SJCRH30 (cell line): ENCODE measurements at places on chromosomes 3 and 15. TPM values are rescaled to one million over a fixed set of nuclear protein-coding genes. Genes with fewer than 3 reads are reported as not detected.

Gene STX19
- not detected in 2 replicates for total RNA-seq

GRCh38 chr15:65371976-65372786 lies 5.6 kb downstream of the IGDCC3 start:
- H3K4me1 ChIP-seq, result peaks cover 21% of the 10 kb centered on the region
- no peak for DNase-seq
- H3K4me3 ChIP-seq, result no peak overlapping the region
- H3K36me3 ChIP-seq, result no peaks in the 10 kb centered on the region

Gene TAMM41
- total RNA-seq, result 16.2 and 16.6 TPM in 2 replicates

DNA sequence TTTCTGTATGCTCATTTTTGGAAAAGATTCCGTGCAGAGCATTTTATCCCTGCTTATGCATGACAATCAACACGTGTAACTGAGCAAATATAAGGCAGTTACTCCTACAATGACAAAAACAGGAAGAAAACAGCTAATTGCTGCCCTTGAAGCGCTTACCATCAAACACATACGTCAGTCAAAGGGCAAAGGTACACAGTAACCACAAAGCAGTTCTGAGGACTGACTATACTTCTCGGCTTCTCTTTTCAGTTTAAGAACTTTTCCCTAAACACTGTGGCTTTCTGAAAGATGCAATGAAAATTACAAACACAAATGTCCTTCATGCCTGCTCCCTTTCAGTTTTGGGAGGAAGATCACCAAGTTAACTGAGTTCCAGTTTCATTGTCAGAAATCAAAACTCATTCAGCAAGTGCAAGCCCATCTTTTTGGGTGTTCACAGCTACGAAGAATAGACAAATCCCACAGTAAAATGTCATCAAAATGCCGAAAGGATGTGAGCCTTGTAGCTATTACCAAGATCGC lies 602.8 kb downstream of the FOXP1 start:
- peaks cover 12% of the 10 kb centered on the region; the same call in 1 of the 2 replicates for H3K36me3 ChIP-seq
- no peaks in the 10 kb centered on the region for H3K27me3 ChIP-seq
- no peak overlapping the region for H3K27ac ChIP-seq
- no peak overlapping the region for H3K4me3 ChIP-seq
- H3K4me1 ChIP-seq, result no peaks in the 10 kb centered on the region
- DNase-seq, result no peak

- no peak overlapping the region for H3K4me3 ChIP-seq
- H3K4me1 ChIP-seq, result no peaks in the 10 kb centered on the region
- DNase-seq, result no peak
- no peaks in the 10 kb centered on the region for H3K36me3 ChIP-seq
- H3K27ac ChIP-seq, result no peak overlapping the region
Measured at GRCh38 chr3:115685097-115685496, 61.8 kb downstream of the GAP43 start.

DNA sequence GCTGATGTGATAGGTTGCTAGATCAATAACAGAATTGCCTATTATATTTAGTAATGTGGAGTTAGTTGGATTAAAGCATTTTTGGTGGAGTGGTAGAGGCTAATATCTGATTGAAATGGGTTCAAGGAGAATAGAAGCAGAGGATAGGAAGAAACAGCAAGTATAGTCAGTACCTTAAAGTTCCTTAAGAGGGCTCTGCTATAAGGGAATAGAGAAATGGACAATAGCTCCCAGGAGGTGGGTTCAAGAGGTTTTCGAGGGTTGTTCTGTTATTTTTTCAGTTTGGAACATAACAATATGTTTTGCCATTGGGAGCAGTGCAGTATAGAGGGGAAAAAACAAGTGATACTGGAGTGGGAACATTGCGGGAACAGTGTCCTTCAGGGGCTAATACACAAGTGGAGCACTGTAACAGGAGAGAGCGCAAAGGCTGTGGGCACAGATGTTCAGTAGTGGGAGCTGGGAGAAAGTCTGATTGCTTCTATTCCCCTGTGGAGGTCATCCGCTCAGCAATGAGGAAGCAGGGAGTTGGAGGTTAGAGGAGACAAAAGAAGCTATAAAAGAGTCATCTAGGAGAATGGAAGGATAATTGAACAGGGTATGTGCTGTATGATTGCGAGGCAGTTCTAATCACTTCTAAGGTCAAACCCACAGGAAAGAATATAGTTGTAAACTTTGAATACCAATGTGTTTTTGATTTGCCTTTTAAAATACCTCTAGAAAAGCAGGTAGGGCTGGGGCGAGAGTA lies 3.3 kb downstream of the MRPS11 start:
- no peak overlapping the region for H3K27ac ChIP-seq
- no peaks in the 10 kb centered on the region; the same call in 1 of the 2 replicates for H3K4me1 ChIP-seq
- H3K36me3 ChIP-seq, result peaks cover 24% of the 10 kb centered on the region
- H3K4me3 ChIP-seq, result no peak overlapping the region

DNA sequence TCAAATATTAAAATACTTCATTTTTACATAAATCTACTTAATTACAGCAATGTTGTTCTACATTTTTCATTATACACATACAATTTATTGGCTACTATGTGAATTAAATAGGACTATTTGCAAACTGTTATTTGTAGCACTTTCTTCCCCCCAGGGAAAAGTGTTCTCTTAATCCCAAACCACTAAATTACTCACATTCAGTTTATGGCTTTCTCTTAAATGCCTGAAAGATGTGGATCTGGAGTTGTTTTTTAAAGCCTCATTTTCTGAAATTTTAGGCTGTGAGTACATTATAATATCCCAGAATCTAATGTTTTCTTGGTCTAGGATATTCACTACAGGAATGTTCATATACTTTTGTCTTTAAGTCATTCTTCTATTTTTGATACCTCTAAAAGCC lies 32.7 kb downstream of the PRTG start:
- H3K27me3 ChIP-seq, result no peaks in the 10 kb centered on the region
- H3K36me3 ChIP-seq, result peaks cover 37% of the 10 kb centered on the region
- no peak overlapping the region for H3K27ac ChIP-seq
- no peak overlapping the region for H3K4me3 ChIP-seq

DNA sequence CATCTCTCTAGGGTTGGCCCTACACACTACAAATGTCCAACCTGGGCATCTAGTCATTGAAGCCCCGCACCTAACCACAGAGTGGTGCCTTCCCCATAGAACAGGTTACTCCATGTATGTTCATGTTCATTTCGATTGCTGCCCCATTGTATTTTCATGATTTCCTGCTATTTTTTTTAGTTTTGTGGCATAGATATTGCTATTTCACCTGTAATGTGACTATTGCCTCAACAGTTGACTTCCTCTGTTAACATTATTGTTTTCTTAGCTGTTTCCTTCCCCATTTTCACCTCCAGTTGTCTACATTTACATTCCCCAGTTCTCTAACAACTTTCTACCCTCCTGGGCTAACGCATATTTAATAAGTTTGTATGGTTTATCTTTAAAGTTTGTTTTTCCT lies 137.7 kb upstream of the RBMS3 start:
- H3K27ac ChIP-seq, result no peak overlapping the region
- DNase-seq, result no peak
- peaks cover 16% of the 10 kb centered on the region for H3K4me1 ChIP-seq
- H3K4me3 ChIP-seq, result no peak overlapping the region
- H3K27me3 ChIP-seq, result no peaks in the 10 kb centered on the region
- H3K36me3 ChIP-seq, result no peaks in the 10 kb centered on the region

DNA sequence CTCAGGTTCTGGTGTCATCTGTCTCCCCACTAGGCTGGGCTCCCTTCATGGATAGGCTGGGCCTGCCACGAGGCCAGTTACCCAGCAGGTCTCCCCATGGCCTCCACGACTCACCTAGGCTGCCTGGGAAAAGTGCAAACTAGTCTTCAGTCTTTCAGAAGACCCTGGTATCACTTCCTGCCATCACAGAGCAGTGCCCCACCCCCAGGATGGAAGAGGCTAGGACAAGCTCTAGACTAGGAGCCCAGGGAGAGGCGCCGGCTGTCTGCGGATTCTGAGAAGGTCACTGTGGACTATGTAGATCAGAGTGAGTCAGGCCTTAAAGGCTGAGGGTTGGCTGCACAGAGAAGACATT lies 63.7 kb downstream of the CORO2B start:
- no peak overlapping the region for H3K27ac ChIP-seq
- H3K4me3 ChIP-seq, result no peak overlapping the region
- H3K4me1 ChIP-seq, result no peaks in the 10 kb centered on the region; the same call in 1 of the 2 replicates
- DNase-seq, result no peak

Gene NR1I2
- total RNA-seq, result not detected in 2 replicates

DNA sequence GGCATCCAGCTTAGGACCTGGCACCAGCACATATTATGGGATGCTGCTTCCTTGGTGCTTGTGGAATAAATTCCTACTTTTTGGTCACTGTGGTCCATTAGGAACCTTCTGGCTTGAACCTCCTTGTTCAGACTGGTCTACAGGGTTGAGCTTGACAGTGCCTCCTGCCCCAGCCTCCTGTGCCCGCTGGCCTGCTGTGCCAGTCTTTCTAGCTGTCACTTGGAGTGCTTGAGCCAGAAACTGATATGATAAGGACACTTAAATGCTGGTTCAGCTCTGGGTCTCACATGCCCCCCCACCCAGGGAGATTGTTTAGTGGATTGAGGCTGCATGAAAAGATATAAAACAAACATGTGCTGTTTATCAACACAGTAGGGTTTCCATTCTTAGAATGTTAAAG lies 147.8 kb downstream of the SLCO3A1 start:
- no peak overlapping the region for H3K4me3 ChIP-seq
- H3K27me3 ChIP-seq, result no peaks in the 10 kb centered on the region
- no peaks in the 10 kb centered on the region for H3K4me1 ChIP-seq
- peaks cover 2% of the 10 kb centered on the region; the same call in 1 of the 2 replicates for H3K36me3 ChIP-seq
- H3K27ac ChIP-seq, result no peak overlapping the region

DNA sequence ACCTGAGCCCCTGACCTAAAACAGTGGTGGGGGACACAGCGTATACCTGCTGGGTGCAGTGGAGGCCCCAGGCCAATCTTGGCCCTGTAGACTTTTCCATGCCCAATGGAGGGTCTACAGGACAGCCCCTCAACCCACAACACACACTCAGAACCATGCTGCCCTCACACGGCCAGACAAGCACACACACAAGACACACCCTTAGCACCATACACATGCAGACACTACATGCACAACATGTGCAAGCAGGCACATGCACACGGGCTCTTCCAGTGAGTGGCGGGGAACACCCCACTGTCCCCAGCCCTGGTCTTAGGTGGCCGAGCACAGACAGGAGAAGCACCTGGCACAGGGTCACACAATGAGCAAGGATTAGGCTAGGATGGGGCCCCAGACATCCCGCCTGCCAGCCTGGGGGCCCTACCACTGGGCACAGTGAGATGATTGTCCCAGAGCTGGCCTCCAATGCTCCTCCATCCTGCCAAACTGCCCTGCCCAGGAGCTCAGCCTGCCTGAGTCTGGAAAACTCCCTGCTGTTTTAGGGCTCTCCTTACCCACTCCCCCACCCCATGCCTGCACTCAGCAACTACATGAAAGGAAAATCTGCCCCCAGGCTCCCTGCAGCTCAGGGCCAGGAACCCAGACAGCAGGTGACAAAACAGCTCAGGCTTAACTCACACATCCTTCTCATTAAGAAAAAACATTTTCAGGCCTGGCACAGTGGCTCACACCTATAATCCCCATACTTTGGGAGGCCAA lies 15.8 kb downstream of the IQSEC1 start:
- peaks cover 11% of the 10 kb centered on the region for H3K4me1 ChIP-seq
- H3K27me3 ChIP-seq, result peaks cover 46% of the 10 kb centered on the region
- no peak overlapping the region for H3K4me3 ChIP-seq
- peak; percentile 88 for DNase-seq
- H3K36me3 ChIP-seq, result no peaks in the 10 kb centered on the region
- H3K27ac ChIP-seq, result no peak overlapping the region

GRCh38 chr15:48144889-48145288 lies 24.1 kb downstream of the SLC24A5 start:
- no peaks in the 10 kb centered on the region for H3K27me3 ChIP-seq
- no peak overlapping the region for H3K27ac ChIP-seq
- DNase-seq, result no peak

GRCh38 chr3:2783261-2783660 lies 326.9 kb downstream of the IL5RA start:
- H3K27ac ChIP-seq, result no peak overlapping the region
- H3K4me1 ChIP-seq, result no peaks in the 10 kb centered on the region
- H3K36me3 ChIP-seq, result no peaks in the 10 kb centered on the region
- H3K4me3 ChIP-seq, result no peak overlapping the region
- no peaks in the 10 kb centered on the region for H3K27me3 ChIP-seq
- no peak for DNase-seq

- peak; percentile 87 for DNase-seq
- H3K27me3 ChIP-seq, result no peaks in the 10 kb centered on the region
- peak within 1 kb of the TSS; percentile 46 for H3K27ac ChIP-seq
- peaks cover 11% of the 10 kb centered on the region for H3K4me1 ChIP-seq
- peak within 1 kb of the TSS; percentile 89 for H3K4me3 ChIP-seq
Measured at GRCh38 chr15:75712668-75713337, at the start of gene CSPG4. CSPG4 (minus strand) TSS chr15:75712848; CDS start chr15:75712755, 93 bp downstream.

- no peak overlapping the region for H3K27ac ChIP-seq
- no peak for DNase-seq
- H3K36me3 ChIP-seq, result no peaks in the 10 kb centered on the region
- no peaks in the 10 kb centered on the region for H3K4me1 ChIP-seq
Measured at GRCh38 chr15:79826800-79827199, 70.0 kb downstream of the MTHFS start.

DNA sequence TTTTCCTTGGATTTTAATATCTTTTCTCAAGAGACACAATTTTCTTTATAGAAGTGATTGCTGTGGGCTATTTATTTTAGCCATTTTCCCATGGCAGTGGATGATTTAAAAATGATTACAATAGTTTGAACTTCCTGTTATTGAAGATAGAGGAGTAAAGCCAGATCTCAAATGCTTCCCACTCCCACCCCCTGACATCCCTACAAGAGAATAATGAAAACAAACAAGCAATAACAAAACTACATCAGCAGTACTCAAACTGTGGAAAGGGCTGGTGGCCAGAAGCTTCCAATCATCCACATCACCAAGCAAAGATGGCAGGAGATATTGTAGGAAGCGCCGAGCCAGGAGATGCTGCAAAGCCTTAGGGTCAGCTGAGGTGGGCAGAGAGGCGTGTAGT lies 831.1 kb upstream of the NR2F2 start:
- no peaks in the 10 kb centered on the region for H3K27me3 ChIP-seq
- H3K27ac ChIP-seq, result no peak overlapping the region

DNA sequence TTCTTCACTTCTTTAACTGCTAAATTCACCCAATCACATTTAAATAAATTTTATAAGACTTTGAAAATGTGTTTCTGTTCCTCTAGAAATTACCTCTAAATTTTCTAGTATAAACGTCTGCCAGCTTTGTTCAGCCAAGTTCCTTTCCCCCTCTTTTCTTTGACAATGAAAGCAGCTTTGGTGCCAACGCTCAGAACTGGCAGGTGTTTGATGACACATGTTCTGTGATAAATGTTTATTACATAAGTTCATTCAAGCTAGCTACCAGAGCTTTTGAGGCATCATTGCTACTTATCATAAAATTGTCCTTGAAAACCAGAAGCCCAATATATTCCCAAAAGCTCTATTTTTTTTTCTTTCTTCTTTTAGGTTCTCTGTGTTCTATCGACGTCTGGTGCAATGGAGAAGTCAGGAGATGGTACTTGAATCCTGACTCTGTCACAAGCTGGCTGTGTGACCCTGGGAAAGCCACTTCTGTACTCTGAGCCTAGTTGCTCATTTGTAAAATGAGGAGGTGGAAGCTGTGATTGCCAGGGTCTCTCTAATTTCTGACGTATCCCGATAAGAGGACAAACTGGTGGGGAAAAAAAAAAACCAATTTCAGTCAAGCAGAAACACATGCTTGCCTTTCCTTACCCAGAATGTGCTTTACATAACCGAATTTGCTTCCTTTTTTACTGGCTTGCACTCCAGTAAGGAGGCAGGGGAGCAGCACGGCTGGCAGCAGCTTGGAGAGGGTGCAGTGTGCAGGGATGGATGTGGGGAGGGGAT lies 187.1 kb upstream of the LPP start:
- no peak overlapping the region for H3K27ac ChIP-seq
- H3K27me3 ChIP-seq, result no peaks in the 10 kb centered on the region
- no peak for DNase-seq
- H3K4me3 ChIP-seq, result no peak overlapping the region
- H3K4me1 ChIP-seq, result no peaks in the 10 kb centered on the region
